ENCODE measurements at places on chromosomes 1 and 21. TPM values are rescaled to one million over a fixed set of nuclear protein-coding genes. Genes with fewer than 3 reads are reported as not detected.

DNA sequence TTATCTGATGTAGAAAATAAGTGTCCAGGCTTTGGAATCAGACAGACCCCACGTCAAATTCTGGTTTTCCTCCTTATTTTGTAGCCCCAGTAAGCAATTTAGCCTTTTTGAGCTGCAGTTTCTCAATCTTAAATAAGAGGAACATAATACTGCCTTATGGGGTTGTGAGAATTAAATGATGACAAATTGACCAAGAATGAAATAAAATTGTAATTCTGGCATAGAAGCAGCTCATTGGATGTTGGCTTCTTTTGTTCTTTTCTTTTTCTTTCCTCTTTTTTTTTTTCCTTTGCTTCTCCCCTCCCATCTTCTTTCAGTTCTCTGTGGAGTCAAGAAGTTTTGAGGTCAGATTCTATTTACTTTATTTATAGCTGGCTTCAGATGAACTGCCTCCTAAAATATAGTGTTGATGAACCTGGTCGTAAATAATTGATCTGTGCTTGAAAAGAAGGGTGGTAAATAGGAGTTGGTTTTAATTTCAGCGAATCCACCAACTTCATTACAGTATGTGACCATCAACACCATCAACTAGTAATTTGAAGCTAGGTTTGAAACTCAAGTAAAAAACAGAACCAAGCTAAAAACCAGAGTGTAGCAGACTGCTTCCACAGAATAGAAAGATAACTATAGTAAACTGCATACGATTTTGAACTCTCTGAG, 81.1 kb downstream of the CACHD1 start:
- H3K36me3 ChIP-seq, result no peaks in the 10 kb centered on the region
- DNase-seq, result no peak
- peak overlapping the region; percentile 7 for H3K4me3 ChIP-seq
- peaks cover 4% of the 10 kb centered on the region for H3K27me3 ChIP-seq

GRCh38 chr1:94982398-94982797, 55.5 kb upstream of the CNN3 start:
- H3K4me1 ChIP-seq, result peaks cover 4% of the 10 kb centered on the region
- H3K27me3 ChIP-seq, result no peaks in the 10 kb centered on the region
- no peak overlapping the region for H3K27ac ChIP-seq

- H3K27ac ChIP-seq, result peak overlapping the region; percentile 100
- no peaks in the 10 kb centered on the region for H3K27me3 ChIP-seq
- H3K36me3 ChIP-seq, result peaks cover 1% of the 10 kb centered on the region
- H3K4me1 ChIP-seq, result peaks cover 25% of the 10 kb centered on the region
- no peak for DNase-seq
These were observed 1.1 kb downstream of the GABPA start for GRCh38 chr21:25735646-25736597.

DNA sequence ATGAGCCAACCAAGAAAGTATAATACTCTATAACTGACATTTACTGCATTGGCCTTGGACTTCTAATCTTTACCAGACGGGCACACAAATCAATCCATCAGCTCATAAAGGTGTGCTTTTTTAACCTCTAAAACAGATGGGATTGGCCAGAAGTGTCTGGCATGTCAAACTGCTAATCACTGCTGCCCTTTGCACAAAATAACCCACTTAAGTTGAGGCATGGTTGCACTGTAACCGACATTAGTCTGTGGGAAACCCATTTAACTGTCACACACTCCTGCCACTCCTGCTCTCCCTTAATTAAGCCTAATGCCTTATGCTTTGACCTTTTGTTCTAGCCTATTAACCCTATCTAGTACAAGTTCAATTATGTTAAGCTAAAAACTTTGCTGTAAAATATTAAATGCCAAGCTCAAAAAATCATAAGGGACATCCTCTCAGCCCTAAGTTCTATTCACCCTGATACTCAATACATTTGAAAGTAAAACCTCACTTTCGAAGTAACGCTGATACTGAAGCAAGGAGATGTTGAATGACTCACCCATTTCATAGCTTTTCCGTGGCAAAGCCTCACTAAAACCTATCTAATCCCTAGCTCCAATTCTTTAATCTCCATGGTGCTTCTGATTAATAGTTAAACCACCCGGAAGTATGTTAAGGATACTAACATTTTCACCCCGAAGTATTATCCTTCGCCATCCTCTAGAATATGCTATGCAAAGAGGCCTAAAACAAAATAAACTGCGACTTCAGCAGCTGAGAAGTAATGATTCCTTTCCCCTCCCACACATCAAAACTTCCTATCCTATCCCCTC, 12.9 kb downstream of the NRIP1 start:
- DNase-seq, result no peak
- peak overlapping the region; percentile 76 for H3K4me3 ChIP-seq
- peaks cover 6% of the 10 kb centered on the region for H3K36me3 ChIP-seq
- no peaks in the 10 kb centered on the region for H3K27me3 ChIP-seq
- H3K27ac ChIP-seq, result peak overlapping the region; percentile 78

The SPRR2G gene
- not detected for total RNA-seq

DNA sequence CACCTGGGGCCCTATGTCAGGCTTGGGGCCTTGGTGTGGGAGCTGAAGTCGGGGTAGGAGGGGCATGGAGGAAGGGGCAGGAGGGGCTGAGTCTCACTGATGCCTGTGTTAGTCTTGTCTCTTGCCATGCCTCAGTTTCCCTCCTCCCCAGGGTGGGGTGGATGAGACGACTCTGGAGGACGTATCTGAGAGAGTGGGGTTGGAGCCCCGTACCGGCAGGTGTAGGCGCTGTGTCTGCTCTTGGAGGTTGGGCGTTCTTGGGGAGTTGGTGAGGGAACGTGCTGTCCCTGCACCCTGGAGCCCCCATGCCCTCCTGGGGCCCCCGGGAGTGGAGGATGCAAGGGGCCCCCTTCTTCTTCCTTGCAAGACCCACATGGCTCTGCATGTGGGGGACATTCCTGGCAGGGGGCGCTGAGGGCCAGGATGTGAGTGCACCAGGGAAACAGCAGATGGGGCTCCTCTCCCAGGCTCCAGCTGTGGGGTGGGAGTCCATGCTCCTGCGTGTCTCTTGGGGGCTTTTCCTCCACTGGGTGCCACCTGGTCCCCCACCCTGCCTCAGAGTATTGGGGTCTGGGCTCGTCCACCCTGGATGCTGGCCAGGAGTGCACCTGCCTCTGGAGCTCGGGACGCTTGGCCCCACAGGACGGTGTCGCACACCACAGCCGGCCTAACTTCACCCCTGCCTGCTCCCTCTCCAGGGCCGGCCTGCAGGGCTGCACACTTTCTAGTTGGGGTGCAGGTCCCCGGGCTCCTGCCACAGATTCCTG, 1.4 kb upstream of the TNFRSF14 start:
- H3K4me3 ChIP-seq, result peak overlapping the region; percentile 98
- peak; percentile 74 for DNase-seq
- H3K27ac ChIP-seq, result peak overlapping the region; percentile 99
- H3K36me3 ChIP-seq, result peaks cover 9% of the 10 kb centered on the region

GRCh38 chr1:109281680-109282496, 1.1 kb downstream of the PSRC1 start:
- peaks cover 12% of the 10 kb centered on the region for H3K36me3 ChIP-seq
- H3K27ac ChIP-seq, result peak overlapping the region; percentile 96
- H3K4me3 ChIP-seq, result peak overlapping the region; percentile 100
- DNase-seq, result no peak

- no peaks in the 10 kb centered on the region for H3K4me1 ChIP-seq
- H3K36me3 ChIP-seq, result peaks cover 11% of the 10 kb centered on the region
- no peaks in the 10 kb centered on the region for H3K27me3 ChIP-seq
- no peak overlapping the region for H3K27ac ChIP-seq
- DNase-seq, result no peak
These were observed 55.6 kb upstream of the GPR153 start for GRCh38 chr1:6316240-6317097.

- H3K4me1 ChIP-seq, result no peaks in the 10 kb centered on the region
- H3K27me3 ChIP-seq, result no peaks in the 10 kb centered on the region
- no peak overlapping the region for H3K27ac ChIP-seq
- no peak for DNase-seq
- peaks cover 2% of the 10 kb centered on the region for H3K36me3 ChIP-seq
These were observed 94.2 kb downstream of the KCNN3 start for GRCh38 chr1:154775621-154776605.

DNA sequence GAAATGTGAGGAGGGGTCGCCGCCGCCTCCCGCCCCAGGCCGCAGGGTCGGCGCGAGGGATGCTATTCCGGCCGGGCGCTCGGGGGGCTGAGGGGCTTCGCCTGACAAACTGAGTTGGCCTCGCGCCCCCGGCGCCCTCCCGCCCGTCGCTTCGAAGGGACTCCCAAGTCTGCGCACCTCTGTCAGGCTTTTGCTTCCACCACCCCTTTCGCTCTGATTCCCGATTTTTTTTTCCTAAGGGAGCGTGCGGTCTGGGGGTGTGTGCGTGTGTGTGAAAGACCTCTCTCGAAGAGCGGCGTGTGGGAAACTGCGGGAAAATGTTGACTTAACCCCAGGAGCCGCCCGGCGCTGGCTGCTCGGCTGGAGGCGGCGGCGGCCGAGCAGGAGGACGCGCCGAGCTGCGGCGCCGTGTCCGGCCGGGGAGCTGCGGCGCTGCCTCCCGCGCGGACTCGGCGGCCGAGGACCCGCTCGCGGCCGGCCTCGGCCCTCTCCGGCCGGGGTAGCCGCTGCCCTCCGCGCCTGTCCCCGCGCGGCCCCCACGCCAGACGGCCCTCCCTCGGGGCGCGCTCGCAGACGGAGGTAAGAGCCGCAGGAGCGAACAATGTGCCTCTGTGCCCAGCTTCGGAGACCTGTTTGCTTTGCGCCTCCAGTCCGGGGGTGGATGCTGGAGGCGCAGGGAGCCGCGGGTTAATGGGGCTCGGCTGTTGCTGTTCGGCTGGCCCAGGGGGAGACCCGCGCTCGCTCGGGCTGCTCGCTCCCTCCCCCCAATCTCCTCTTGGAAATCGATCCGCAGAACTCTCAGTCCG, 1.1 kb downstream of the ADGRL2 start:
- peak; percentile 31 for DNase-seq
- H3K27me3 ChIP-seq, result peaks cover 63% of the 10 kb centered on the region
- H3K27ac ChIP-seq, result no peak overlapping the region
- H3K4me1 ChIP-seq, result peaks cover 4% of the 10 kb centered on the region

The DDI2 gene
- total RNA-seq, result 33.3 TPM

The RHOU gene
- total RNA-seq, result 7.5 TPM

DNA sequence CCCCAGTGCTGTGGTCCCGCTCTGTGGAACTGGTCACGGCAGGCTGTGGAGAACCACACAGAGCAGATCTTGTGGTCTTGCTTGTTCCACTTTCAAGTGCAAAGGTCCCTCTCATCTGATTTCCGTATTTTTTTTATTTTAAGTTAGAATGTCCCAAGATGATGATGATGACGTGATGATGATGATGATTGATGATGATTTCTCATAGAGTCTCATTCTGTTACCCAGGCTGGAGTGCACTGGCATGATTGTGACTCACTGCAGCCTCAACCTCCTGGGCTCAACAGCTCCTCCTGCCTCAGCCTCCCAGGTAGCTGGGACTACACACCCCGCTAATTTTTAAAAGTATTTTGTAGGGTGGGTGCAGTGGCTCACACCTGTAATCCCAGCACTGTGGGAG, 12.2 kb downstream of the EVA1C start:
- no peaks in the 10 kb centered on the region for H3K4me1 ChIP-seq
- H3K4me3 ChIP-seq, result no peak overlapping the region

The FCRLA gene
- total RNA-seq, result 0.17 TPM

- H3K27me3 ChIP-seq, result no peaks in the 10 kb centered on the region
- peaks cover 28% of the 10 kb centered on the region for H3K36me3 ChIP-seq
- no peak overlapping the region for H3K4me3 ChIP-seq
- H3K4me1 ChIP-seq, result peaks cover 10% of the 10 kb centered on the region
- no peak for DNase-seq
These were observed 28.4 kb downstream of the RRP1B start for GRCh38 chr21:43687566-43688399.

- no peak overlapping the region for H3K27ac ChIP-seq
- H3K4me1 ChIP-seq, result peaks cover 26% of the 10 kb centered on the region
- H3K27me3 ChIP-seq, result no peaks in the 10 kb centered on the region
- H3K36me3 ChIP-seq, result no peaks in the 10 kb centered on the region
- H3K4me3 ChIP-seq, result no peak overlapping the region
These were observed 48.4 kb upstream of the TARBP1 start for GRCh38 chr1:234527346-234527745.

DNA sequence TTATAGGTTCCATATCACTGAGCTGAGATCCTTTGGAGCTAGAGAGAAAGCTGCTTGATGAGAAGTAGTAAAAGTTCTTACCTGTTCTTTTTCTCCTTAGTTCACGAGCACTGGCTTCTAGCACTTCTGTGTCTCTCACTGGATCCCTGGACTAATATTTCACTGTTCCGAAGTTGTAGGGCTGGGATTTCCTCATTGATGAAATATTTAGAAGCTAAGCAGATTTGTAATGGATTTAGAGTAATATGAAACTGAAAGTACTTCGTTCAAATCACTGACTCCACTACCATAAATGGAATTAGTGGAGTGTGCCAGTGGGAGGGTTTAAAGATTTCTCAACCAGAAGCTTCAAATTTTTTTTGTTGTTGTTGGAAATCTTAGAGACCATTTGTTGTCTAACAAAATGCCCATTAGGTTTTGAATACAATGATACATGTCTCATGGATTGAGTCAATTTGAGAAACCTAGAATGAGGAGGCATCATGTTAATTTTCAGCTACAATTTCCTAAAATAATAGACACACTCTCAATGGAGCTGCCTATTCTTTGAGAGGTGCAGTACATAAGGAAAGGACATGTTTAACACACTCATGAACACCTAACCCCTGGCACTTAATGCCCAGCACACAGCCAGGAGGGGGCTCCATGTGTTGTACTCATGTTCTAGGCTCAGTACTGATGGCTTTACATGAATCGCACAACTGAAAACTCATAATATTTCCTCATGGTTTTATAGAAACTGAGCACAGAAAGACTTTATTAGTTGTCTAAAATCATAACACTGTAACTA, at the start of gene GBP1:
GBP1 (minus strand) TSS at position 130 of the 790 bp plus-strand sequence. CDS start 1,974 bp downstream, outside the sequence.
- peaks cover 41% of the 10 kb centered on the region for H3K36me3 ChIP-seq
- peak within 1 kb of the TSS; percentile 92 for H3K4me3 ChIP-seq
- peaks cover 45% of the 10 kb centered on the region for H3K4me1 ChIP-seq
- peak within 1 kb of the TSS; percentile 94 for H3K27ac ChIP-seq

GRCh38 chr1:20114021-20114648, 5.2 kb downstream of the PLA2G2D start:
- H3K4me3 ChIP-seq, result no peak overlapping the region
- H3K27ac ChIP-seq, result no peak overlapping the region
- no peaks in the 10 kb centered on the region for H3K4me1 ChIP-seq
- H3K36me3 ChIP-seq, result no peaks in the 10 kb centered on the region
- DNase-seq, result no peak

The MYOG gene
- not detected for total RNA-seq

GRCh38 chr1:7553042-7553690, 217.9 kb upstream of the VAMP3 start:
- H3K36me3 ChIP-seq, result no peaks in the 10 kb centered on the region
- no peak for DNase-seq
- no peak overlapping the region for H3K4me3 ChIP-seq
- peak overlapping the region; percentile 26 for H3K27ac ChIP-seq

The PLA2G2D gene
- total RNA-seq, result not detected

- peaks cover 2% of the 10 kb centered on the region for H3K27me3 ChIP-seq
- DNase-seq, result no peak
- no peaks in the 10 kb centered on the region for H3K4me1 ChIP-seq
- no peak overlapping the region for H3K4me3 ChIP-seq
These were observed 21.4 kb upstream of the CLCA1 start for GRCh38 chr1:86447198-86447790.

The OVAAL gene
- total RNA-seq, result not detected

The FMOD gene
- not detected for total RNA-seq
